ENCODE measurements at places on chromosomes 5 and 9. TPM values are rescaled to one million over a fixed set of nuclear protein-coding genes. Genes with fewer than 3 reads are reported as not detected.

Gene IL9
- not detected for total RNA-seq

Gene PCDHA7
- 2.7 TPM for total RNA-seq

Gene GABRB2
- 1.9 TPM for total RNA-seq

Gene TLX3
- total RNA-seq, result not detected

Gene NELFB
- 70.8 TPM for total RNA-seq

Gene PTGR1
- total RNA-seq, result 28.5 TPM

All from H1 (cell line).